ENCODE measurements at places on chromosomes 2 and 18.

- DNase-seq: no peak
These were observed 142.0 kb upstream of the SPOPL start for GRCh38 chr2:138359532-138359931.

DNA sequence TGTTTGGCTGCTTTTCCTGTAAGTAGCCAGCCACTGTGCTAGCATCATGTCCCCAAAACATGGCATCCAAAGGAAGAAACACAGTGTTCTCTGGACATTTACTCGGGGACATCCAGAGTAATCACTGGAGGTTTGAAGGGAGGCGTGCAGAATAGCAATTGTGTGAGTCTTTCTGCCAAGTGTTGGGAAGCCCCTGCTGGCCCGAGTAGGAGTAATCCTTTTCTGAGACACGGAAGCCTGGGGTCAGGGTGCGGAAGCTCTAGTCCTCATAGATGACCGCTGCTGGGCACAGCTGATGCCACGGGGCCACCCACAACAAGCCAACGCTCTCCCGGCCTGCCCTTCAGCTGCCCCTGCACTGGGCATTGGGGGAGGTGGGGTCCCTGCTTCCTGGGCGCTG lies 24.8 kb upstream of the HDAC4 start:
- no peak for DNase-seq

DNA sequence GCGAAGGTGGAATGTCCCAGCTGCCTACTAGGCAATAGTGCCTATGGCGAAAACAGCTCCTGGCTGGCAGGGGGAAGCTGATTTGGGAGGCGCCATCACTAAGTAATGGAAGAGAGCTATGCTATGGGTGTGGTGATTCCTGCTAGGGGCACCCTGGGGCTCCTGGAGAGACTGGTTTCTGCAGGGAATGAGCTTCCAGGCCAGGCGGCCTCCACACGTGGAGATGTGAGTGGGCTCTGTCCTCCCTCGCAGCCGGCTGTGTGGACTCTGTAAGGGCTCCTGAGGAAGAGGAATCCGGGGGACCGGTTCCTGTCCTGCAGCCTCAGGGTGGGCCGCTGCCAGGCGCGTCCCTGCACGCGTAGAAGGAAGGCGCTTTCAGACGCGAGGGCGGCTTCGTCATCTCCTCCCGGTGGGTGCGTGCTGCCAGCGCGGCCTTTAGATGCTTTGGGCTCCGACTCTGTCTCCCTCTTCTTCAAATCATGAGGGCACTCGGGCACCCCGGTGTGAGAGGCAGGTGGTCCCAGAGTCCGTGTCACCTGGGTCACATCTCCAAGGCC lies 55.5 kb upstream of the ANKRD62 start:
- no peak for DNase-seq

- no peak for DNase-seq
These were observed 447.5 kb downstream of the TNS1 start for GRCh38 chr2:217555081-217555876.

DNA sequence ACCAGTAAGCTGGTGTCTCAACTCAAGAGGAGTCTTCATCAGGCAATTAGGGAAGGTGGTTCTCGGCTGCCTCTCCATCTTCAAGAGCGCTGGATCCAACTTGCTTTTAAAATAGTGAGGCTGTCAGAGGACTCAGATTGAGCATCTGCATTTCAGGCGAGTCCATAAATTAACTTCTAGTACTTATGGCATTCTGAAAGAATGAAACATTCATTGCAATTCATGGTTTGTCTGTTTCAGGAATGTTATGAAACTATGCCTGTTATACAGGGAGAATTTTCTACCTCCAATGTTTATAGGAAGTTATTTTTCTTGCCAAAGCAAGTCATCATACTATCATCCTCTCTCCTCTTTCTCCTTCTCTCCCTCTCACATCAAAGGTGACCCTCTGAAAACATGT lies 883.2 kb downstream of the SLC4A3 start:
- DNase-seq: no peak
